Chondrocyte (in vitro differentiated cells): ENCODE measurements at places on chromosomes 13 and 19.
A peak's percentile ranks its signal among the peaks of the same experiment; 100 is the strongest.

DNA sequence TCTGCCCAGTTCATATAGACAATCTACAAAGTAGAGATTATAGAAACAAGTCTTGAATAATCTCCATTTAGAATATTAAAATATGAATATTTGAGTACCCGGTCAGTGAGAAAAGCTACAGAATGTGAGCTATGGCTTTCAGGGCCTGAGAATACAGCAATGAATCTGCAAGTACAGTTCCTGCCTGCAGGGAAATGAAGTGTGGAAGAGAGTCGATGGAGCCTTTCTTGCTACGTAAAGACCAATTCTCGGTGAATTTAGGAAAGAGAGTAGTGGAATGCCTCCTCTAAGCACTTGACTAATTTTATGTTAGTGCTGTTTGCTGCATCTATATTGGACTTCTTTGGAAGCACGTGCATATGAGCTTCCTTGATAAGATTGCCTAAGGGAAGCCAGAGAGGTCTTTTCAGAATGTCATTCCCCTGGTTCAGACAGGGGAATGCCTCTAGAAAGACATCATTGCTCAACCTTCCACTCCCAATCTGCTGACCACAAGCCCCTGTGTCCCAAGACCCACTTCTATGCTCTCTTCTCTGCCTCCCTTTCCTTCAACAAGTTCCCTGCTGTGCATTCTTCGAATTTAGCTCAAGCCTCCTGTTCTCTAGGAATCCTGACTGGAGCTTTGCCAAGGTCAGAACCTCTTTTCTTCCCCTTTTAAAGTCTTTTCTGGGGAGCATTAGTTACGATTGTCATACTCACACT lies 41.9 kb downstream of the GPC6 start:
- no peak for DNase-seq

DNA sequence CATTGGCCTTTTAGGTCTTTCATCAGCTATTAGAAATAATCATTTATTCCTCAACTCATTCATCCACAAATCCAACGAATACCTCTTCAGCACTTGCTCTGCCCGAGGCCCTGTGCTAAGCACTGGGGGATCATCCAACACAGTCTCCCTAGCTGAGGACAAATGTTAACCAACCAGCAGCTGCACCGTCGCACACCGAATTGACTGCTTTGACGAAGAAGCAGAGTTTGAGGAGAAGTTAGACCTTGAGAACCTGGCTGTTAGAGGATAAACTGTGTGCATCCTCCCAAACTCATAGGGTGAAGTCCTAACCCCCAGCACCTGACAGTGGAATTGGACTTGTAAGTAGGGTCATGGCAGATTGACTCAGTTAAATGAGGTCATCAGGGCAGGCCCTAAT lies 170.9 kb downstream of the USP12 start:
- no peak for DNase-seq

- DNase-seq = no peak
These were observed 90.2 kb downstream of the RAB20 start for GRCh38 chr13:110471156-110471832.

DNA sequence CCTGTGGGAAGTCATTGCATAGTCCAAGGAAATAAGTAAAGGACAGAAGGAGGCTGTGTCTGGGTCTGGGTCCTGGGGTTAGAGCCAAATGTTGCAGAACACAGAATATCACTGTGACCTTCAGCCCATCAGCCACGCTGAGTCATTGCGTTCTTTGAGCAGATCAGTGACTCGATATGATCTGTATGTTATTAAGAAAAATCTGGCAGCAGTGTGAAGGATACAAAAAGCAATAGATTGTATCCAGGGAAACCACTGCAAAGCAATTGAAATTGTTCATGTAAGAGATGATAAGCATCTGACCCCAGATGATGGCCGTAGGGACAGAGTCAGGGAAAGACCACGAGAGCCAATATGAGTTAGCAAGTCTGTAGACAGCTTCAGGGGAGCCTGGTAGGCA lies 1575.1 kb upstream of the SLC10A2 start:
- no peak for DNase-seq

GRCh38 chr19:18768046-18768771 lies 22.9 kb downstream of the COMP start:
- DNase-seq = no peak

GRCh38 chr13:30681843-30682242 lies 53.5 kb upstream of the ALOX5AP start:
- no peak for DNase-seq

- no peak for DNase-seq
These were observed 73.2 kb upstream of the DOCK9 start for GRCh38 chr13:99050983-99051488.

- no peak for DNase-seq
These were observed 104.9 kb downstream of the CACNA1A start for GRCh38 chr19:13401388-13401787.

DNA sequence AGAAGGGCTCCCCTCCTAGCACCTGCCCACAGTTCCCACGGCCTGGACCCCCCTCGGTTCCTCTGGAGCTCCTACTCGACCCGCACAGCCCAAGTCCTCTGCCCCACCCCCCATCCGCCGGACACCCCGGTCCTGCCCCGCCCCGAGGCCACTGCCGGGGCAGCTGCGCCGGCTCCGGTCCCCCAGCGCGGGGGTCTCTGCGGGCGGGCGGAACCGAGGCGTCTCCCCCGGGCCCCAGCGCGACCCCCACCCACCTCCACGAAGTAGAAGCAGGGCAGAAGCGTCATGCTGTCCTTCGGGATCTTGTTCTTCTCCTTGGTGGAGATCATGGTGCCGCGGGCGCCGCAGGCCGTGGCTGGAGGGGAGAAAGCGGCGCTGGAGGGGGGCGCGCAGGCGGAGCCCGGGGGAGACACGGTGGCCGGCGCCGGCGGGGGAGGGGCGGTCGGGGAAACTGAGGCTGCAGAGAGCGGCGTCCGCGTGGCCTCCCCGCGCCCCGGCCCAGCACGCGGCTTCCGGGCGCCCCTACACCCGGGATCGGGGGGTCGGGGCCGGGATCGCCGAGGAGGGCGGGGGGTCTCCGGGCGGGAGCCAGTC lies 427 bp downstream of the PLPPR3 start:
- DNase-seq = peak; percentile 88

- no peak for DNase-seq
These were observed 1.9 kb downstream of the KCTD12 start for GRCh38 chr13:76884186-76884906.

GRCh38 chr13:46229251-46229650 lies 17.5 kb downstream of the LRRC63 start:
- DNase-seq = no peak

- DNase-seq = no peak
These were observed 29.6 kb downstream of the EXOC3L2 start for GRCh38 chr19:45215391-45216191.

- DNase-seq = no peak
These were observed 38.7 kb downstream of the ZIC5 start for GRCh38 chr13:99932912-99933311.
